ENCODE measurements at places on chromosomes 6 and 20.
A peak's percentile ranks its signal among the peaks of the same experiment; 100 is the strongest.

DNA sequence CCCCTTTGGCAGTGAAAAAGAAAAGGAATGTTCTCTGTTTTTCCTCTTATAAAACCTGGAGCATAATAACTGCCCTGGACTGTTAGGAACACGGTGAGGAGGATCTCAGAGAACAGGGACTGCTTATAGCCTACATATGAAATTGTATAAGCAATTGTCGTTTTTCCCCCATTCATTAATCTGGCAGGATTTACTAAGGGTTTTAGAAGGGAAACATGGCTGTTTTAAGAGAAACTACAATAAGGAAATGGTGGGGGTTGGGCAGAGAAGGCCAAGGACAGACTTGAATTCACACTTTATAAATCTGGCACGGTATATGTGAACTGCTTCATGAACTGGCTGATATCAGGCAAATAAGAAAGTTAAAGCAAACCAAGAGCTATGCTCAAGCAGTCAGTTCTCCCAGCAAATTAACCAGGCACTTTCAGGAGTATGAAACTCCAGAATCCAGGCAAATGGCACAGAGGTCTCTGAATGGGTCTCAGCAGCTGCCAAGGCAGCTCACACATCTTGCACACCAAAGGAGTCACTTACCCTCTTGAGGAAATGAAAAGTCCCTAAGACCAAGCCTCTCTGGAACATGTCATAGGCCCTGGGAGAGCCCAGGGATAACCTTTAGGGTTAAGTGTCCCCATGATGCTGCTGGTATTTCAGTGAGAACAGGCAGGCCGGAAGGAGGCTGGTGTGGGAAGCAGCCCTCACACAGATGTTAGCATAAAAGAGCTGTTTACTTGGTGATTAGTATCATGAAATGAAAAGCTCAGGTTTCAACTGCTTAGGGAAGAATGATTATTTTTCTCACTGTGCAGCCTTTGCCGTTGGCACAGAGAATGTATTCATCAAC lies 260.5 kb upstream of the MARCKS start:
- peaks cover 2% of the 10 kb centered on the region for H3K27me3 ChIP-seq
- no peaks in the 10 kb centered on the region for H3K4me1 ChIP-seq
- DNase-seq, result no peak
- H3K27ac ChIP-seq, result no peak overlapping the region
- no peak overlapping the region for H3K4me3 ChIP-seq
- H3K36me3 ChIP-seq, result no peaks in the 10 kb centered on the region

DNA sequence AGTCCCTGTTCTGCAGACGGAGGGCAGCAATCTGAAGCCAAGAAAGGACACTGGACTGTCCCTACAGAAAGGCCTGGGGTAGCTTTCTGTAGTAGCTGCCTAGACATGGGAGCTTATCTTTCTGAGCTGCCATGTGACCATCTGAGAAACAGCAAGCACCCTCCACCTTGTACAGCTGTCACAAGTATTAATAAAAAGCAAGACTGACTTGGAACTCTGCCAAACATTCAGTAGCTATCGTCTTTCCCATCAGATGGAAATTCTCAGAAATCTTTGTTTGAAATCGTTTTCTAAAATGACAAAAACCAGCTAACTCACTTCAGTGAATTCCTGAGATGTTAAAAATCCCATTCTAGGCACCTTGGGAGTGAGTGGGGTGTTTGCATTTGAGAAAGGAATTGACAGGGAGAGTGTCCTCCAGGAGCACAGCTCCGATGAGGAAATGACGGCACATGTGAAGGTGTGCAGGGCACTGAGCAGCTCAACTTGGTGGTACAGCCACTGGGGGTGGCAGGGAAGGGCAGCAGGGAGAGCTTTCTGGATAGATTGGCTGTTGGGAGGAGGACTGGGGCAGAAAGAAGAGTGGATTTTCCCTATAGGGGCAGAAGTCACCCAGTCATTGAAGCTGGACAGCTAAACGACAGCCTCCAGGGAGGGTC lies 24.5 kb downstream of the ACSS1 start:
- peaks cover 33% of the 10 kb centered on the region for H3K4me1 ChIP-seq
- peaks cover 8% of the 10 kb centered on the region for H3K36me3 ChIP-seq
- H3K27ac ChIP-seq, result no peak overlapping the region
- DNase-seq, result no peak
- no peaks in the 10 kb centered on the region for H3K27me3 ChIP-seq

GRCh38 chr20:52490711-52491430 lies 299.3 kb upstream of the ZFP64 start:
- no peak for DNase-seq
- H3K36me3 ChIP-seq, result no peaks in the 10 kb centered on the region
- peaks cover 16% of the 10 kb centered on the region for H3K4me1 ChIP-seq
- H3K27me3 ChIP-seq, result peaks cover 1% of the 10 kb centered on the region

DNA sequence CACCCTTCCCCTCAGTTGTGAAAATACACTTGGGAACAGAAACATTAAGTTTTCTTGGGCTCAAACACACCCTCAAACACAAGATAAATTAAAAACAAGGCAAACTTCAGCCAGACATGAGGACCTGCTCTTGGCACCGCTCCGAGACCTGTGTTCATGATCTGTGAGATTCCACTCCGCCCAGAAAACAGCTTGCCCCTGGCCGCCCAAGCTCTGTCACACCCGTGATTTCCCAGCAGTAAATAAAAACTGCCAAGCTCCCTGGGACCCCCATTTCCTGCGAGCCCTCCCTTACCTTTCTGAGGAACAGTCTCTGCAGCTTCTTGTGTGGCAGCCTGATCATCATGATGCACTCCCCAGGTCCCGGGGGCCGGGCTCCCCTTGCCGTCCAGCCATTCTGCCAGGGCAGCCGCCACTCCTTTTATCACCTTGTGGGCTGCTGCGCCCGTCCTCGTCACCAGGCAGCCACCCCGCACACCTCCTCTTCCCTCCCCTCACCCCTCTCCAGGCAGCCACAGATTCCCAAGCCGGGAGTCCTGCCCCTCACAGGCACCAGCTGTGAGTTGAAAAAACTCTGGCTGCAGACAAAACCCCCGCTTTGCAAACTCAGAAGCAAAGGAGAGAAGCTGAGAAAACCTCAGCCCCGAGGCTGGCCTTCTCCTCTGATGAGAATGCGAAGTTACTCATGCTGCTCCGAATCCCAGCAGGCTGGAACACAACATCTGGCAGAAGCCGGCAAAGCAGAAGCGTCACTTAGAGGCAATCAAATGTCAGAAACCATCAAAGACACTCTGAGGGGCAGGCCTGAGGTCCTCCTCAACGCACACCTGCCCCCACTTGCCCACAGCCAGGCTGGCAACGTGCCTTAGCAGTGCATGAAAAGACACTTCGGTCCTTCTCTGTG lies 130.4 kb upstream of the RPS6KA2 start:
- no peaks in the 10 kb centered on the region for H3K36me3 ChIP-seq
- DNase-seq, result no peak
- H3K27me3 ChIP-seq, result peaks cover 36% of the 10 kb centered on the region
- no peak overlapping the region for H3K27ac ChIP-seq
- H3K4me1 ChIP-seq, result peaks cover 38% of the 10 kb centered on the region

DNA sequence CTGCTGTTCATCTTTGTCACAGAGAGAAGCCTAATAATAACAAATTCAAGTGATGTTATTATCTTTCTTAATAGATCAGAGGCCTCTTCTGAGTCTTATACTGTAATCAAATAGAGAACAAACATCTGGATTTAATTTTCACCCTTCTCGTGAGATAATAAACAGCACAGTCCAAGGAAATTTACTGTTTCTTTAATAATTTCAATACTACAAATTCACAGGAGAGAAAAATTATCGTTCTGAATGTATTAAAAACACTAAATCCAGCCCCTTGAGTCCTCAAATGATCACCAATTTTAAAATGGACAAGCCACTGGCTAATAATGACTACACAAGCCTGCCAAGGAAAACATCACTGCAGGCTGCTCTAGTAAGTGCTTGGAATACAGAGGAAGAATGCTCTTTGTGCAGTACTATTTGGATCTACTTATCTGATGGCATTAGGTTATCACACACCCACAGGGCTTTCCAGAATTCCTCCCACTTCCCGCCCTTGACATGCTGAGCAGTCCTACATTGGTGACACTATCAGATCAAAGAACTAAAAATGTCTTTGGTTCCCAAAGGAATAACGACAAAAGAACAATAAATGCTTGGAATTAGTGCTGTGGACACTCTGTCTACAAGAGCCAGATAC lies 38.1 kb downstream of the SYNE1 start:
- H3K4me3 ChIP-seq, result no peak overlapping the region
- peaks cover 4% of the 10 kb centered on the region for H3K27me3 ChIP-seq
- no peaks in the 10 kb centered on the region for H3K4me1 ChIP-seq
- H3K27ac ChIP-seq, result no peak overlapping the region

- H3K27me3 ChIP-seq, result peaks cover 18% of the 10 kb centered on the region
- H3K27ac ChIP-seq, result no peak overlapping the region
- DNase-seq, result no peak
- no peaks in the 10 kb centered on the region for H3K4me1 ChIP-seq
- no peak overlapping the region for H3K4me3 ChIP-seq
Observed at GRCh38 chr6:44580901-44581300, 193.4 kb downstream of the CDC5L start.

- H3K4me3 ChIP-seq, result no peak overlapping the region
- H3K4me1 ChIP-seq, result peaks cover 15% of the 10 kb centered on the region
- no peak for DNase-seq
- H3K36me3 ChIP-seq, result peaks cover 19% of the 10 kb centered on the region
- no peak overlapping the region for H3K27ac ChIP-seq
Observed at GRCh38 chr20:41524980-41525613, 93.1 kb downstream of the CHD6 start.

DNA sequence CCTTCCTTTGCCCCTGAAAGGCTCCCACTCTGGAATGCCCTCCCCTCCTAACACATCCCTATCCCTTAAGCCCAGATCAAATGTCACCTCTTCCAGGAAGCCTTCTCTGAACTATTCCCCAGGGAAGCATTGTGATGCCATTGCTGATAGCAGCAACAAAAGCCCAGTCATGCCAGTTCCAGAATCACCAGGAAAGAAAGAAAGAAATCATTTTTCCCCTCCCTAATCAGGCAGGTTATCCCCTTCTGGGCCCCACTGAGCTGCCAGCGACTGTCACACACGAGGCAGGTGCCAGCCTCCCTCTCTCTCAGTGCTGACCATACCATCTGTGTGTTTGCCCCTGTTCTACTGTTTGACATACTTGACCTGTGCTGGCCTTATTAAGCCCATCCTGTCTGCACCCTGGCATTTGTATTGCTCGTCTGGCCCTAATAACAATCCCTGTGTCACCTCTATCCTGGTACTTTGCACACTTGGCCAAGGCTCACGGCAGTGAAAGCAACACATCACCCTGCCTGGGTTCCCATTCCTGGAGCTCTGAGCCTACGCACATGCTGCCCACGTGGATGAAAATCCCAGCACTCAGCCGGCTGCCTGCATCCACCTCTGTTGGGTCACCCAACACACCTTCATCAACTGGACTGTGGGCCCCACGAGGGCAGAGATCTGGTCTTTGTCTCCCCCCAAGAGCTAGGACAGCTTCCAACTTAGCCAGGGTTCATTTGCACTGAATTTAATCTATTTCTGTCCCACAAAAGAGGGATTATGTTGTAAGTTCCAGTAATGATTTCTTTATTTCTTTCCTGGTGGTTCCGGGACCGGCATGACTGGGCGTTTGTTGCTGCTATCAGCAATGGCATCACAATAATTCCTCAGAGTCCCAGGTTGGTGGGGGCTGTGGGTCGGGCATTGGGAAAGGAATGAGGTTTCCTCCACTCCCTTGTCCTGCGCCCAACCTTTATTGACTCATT lies 5.3 kb upstream of the BPIFB1 start:
- no peak overlapping the region for H3K27ac ChIP-seq
- DNase-seq, result no peak
- H3K4me1 ChIP-seq, result no peaks in the 10 kb centered on the region
- H3K27me3 ChIP-seq, result peaks cover 3% of the 10 kb centered on the region

- no peak overlapping the region for H3K27ac ChIP-seq
- no peaks in the 10 kb centered on the region for H3K36me3 ChIP-seq
- no peaks in the 10 kb centered on the region for H3K27me3 ChIP-seq
- DNase-seq, result no peak
- no peak overlapping the region for H3K4me3 ChIP-seq
Observed at GRCh38 chr6:55568808-55569439, 10.1 kb downstream of the HMGCLL1 start.

DNA sequence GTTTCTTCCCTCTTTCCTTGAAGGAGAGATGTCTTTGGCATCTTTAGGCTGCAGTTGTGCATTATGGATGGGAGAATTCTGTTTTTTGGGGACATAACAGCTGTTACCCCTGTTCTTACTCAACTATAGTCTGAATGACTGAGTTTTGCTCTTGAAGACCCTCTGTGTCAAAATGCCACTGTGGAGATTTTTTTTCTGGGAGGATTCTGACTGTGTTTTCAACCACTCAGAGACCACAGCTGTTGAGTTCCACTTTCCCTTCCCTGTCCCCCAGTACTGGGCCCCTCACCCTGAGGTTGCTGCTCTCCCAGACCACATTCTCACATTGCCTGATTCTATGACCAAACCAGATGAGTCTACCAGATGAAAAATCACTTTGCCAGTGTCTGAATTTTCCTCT lies 48.1 kb downstream of the NKX2-2 start:
- H3K27ac ChIP-seq, result no peak overlapping the region
- no peak for DNase-seq
- peaks cover 12% of the 10 kb centered on the region for H3K27me3 ChIP-seq
- H3K36me3 ChIP-seq, result no peaks in the 10 kb centered on the region
- H3K4me3 ChIP-seq, result no peak overlapping the region

- peaks cover 2% of the 10 kb centered on the region for H3K36me3 ChIP-seq
- H3K27me3 ChIP-seq, result peaks cover 18% of the 10 kb centered on the region
- no peak overlapping the region for H3K4me3 ChIP-seq
- no peaks in the 10 kb centered on the region for H3K4me1 ChIP-seq
- DNase-seq, result no peak
- H3K27ac ChIP-seq, result no peak overlapping the region
Observed at GRCh38 chr6:160510199-160510598, 153.9 kb downstream of the LPA start.

DNA sequence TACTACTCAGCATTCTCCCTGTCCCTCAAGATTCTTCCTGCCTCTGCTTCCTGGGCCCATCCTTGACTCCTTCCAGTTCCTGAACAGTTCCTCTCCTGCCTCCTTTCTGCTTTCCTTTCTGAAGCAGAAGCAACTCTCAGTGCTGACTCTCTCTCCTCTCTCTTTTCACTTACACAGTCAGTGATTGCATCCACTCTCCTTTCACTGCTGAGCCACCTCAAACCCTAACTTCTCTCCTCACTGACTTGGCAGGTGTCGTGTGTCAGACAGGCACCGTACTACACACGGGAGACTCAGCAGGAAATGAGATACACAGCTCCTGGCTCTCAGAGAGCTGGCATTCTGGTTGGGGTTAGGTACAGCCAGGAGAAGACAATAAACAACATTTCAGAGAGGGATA lies 5.6 kb downstream of the ABHD16A start:
- peaks cover 43% of the 10 kb centered on the region for H3K36me3 ChIP-seq
- no peaks in the 10 kb centered on the region for H3K27me3 ChIP-seq
- DNase-seq, result no peak
- no peak overlapping the region for H3K4me3 ChIP-seq
- H3K27ac ChIP-seq, result peak overlapping the region; percentile 51

- peak overlapping the region; percentile 11 for H3K4me3 ChIP-seq
- H3K4me1 ChIP-seq, result peaks cover 13% of the 10 kb centered on the region
- no peaks in the 10 kb centered on the region for H3K27me3 ChIP-seq
- no peak overlapping the region for H3K27ac ChIP-seq
- peak; percentile 9 for DNase-seq
Observed at GRCh38 chr6:128491610-128492206, 28.7 kb downstream of the PTPRK start.

GRCh38 chr6:168017629-168018028 lies 20.2 kb downstream of the KIF25 start:
- no peaks in the 10 kb centered on the region for H3K36me3 ChIP-seq
- H3K27me3 ChIP-seq, result no peaks in the 10 kb centered on the region
- no peaks in the 10 kb centered on the region for H3K4me1 ChIP-seq
- no peak overlapping the region for H3K27ac ChIP-seq
- DNase-seq, result no peak
- H3K4me3 ChIP-seq, result no peak overlapping the region
